Activated gamma-delta T cell treated with anti-CD3 and anti-CD28 coated beads, Interleukin-2, amount 50 U/mL, for 16 hours (primary cell): ENCODE measurements at places on chromosomes 11 and 22.

GRCh38 chr11:12534549-12534948, 139.7 kb upstream of the TEAD1 start:
- DNase-seq = no peak

DNA sequence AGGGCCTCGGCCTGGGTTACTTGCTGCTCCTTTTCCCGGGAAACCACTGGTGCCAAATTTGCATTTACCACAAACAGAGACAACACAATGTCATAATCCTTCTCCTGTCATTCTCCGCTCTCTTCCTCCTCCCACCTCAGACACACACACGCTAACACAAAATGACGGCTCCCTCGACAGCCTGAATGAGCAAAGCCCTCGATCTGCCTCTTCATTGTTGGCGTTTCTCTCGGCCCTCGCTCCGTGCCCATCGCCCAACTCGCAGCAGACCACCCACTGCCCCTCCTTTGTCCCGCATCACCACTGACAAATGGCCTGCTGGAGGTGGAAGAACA, 12.5 kb upstream of the TCF20 start:
- DNase-seq = no peak

- no peak for DNase-seq
Observed at GRCh38 chr11:118410055-118410745, 8.8 kb downstream of the ATP5MG start.

DNA sequence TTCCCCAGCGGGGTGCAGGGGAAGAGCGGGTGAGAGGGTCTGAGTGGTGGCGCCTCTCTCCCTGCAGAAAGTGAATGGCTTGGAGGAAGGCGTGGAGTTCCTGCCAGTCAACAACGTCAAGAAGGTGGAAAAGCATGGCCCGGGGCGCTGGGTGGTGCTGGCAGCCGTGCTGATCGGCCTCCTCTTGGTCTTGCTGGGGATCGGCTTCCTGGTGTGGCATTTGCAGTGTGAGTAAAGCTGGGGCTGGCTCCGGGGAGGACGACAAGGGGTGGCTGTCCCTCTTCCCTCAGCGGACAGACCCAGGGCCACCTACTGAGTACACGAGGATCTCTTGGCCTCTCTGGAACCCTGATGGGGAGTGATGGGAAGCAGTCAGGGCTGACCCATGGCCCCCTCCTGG, 28.5 kb downstream of the ST14 start:
- DNase-seq = no peak

GRCh38 chr11:47409440-47410369, 1.3 kb downstream of the SLC39A13 start:
- DNase-seq = no peak

DNA sequence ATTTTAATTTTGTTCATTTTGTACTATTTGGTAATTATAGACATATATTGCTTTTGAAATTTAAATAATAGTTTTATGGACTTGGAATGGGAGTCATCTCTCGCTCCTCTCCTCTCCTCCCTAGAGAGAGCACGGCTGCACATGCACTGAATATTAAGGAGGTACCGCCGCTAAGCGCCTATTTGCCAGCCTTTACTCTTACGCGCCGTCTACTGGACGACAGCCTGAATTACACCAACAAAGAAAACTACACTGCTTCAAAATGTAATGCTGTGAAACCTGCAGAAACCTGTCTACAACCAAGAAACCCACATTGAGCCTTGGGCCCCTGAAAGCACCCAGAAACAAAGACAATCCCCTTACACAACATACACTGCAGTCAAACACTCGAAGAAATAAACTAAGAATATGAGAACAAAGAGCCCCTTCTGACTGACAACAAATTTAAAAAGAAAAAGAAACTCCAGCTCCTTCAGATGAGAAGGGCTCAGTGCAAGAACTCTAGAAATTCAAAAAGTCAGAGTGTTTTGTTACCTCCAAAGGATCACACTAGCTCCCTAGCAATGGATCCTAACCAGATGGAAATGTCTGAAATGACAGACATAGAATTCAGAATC, 737.2 kb downstream of the LRRC4C start:
- DNase-seq = no peak
